ENCODE measurements at places on chromosomes 7 and 10.

GRCh38 chr10:86648704-86649427 is 5.5 kb upstream of the OPN4 start:
- no peak for DNase-seq

DNA sequence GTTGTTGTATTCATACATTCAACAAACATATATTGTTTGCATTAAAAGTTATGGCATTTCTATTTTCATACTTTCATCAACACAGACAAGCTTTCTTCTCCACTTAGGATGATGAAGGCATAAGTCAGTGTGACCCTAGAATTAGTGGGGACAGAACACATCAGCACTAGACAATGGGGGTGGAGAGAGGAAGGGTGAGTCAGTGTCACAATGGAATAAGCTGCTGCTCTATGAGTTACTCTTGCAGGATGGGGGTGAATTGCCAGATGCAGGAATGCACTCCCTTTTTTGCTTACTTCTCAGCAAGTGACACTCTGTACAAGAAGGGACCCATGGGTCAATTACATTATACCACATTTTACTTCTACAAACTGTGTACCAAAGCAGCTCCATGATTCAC is 74.0 kb downstream of the DGKI start:
- no peak for DNase-seq

DNA sequence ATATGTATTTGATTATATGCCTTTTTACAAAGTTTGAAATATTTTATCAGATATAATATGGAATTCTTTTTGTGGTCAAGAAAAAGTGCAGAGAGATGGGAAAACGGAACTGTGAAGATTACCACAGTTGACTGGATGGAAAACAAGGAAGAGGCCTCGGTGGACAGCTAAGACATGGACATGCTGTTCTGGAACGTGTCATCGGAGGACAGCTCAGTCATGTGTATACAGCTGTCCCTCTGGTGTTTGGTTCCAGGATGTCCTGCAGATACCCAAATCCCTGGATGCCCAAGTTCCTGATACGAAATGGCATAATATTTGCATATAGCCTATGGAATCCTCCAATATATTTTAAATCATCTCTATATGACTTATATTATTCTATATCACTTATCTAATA is 49.4 kb downstream of the TRIL start:
- DNase-seq = no peak

DNA sequence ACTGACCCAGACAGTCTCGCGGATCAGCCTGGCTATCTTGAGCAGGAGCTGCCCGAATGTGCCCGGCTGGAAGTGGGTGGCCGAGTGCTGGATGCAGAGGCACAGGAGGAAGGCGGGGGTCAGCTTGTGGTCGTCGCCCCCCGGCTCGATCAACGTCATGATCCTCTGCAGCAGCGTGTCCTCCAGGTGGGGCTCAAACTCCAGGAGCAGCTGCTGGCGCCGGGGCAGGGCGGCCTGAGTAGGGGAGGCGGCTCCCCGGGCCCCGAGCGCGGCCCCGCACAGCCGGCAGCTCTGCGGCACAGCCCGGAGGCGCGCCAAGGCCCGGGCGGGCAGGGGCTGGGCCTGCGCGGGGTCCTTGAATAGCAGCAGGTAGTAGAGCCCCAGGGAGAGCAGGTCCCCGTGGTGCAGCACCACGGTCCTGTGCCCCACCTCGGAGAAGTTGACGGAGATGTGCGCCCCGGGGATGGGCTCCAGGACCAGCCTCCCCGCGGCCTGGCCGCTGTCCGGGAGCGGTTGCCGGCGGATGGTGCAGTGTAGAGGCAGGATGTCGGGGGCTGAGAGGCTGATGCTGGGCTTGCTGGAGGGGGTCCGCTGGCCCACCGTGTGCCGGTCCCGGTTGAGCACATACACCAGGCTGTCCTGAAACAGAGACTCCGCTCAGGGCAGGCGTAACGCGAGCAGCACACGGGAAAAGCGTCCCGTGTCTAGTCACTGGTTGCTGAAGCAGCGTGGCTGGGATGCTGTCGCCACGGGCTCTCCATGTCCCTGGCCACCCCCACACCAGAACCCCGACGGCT is 27.0 kb downstream of the PAPOLB start:
- DNase-seq = no peak

- no peak for DNase-seq
Measured at GRCh38 chr10:60828489-60828852, 50.2 kb downstream of the CDK1 start.

GRCh38 chr7:131753620-131754222 is 197.3 kb upstream of the PODXL start:
- no peak for DNase-seq

- DNase-seq = no peak
Measured at GRCh38 chr10:117936976-117937375, 109.8 kb downstream of the RAB11FIP2 start.

DNA sequence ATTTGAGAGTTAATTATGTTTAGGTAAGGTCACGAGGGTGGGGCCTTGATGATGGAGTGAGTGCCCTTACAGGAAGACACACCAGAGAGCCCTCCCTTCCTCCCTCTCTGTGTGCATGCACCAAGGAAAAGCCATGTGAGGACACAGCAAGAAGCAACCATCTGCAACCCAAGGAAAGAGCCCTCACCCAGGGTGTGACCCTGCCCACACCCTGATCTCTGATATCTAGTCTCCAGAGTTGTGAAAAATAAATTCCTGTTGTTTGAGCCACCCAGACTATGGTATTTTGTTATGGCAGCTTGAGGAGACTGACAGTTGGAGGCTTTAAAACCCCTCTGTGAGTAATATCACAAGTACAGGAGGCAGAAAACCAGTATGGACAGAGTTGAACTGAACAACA is 15.0 kb upstream of the MCM10 start:
- no peak for DNase-seq
